ENCODE measurements at places on chromosomes 2 and 18.
A peak's percentile ranks its signal among the peaks of the same experiment; 100 is the strongest.

- DNase-seq = no peak
Observed at GRCh38 chr2:8659092-8659734, 22.6 kb upstream of the ID2 start.

GRCh38 chr2:131045286-131046027, 47.8 kb downstream of the FAM168B start:
- DNase-seq = no peak

DNA sequence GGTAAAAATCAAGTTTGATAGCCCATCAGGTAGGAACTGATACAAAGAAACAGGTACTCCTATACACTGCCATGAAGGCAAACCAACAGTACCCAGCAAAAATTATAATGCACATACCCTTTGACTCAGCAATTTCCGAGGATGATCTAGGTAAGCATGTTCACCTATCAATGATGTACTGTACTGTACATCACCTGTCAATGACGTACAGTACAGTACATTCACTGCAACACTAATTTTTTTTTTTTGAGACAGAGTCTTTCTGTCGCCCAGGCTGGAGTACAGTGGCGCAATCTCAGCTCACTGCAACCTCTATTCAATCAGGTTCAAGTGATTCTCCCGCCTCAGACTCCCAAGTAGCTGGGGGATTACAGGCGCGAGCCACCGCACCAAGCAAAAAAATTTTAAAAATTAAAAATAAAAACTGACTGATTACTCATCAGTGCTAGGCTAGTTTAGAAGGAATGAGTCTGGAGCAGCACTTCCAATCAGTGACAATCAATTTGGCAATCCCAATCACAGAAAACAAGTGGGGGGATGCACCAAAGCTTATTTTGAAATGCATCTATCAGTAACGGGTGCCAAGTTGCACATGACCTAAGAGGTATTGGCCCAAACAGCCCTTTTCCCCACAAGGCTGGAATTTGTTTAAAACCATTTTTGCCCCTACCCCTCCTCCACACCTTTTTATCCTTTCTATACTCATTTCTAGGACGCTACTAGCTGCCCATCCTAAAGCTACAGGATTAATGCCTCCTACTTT, 8.2 kb downstream of the SRSF7 start:
- no peak for DNase-seq

GRCh38 chr18:35426786-35427185, 49.6 kb upstream of the ZNF396 start:
- DNase-seq = no peak

- DNase-seq = no peak
Observed at GRCh38 chr2:207662203-207662602, 37.0 kb upstream of the METTL21A start.

DNA sequence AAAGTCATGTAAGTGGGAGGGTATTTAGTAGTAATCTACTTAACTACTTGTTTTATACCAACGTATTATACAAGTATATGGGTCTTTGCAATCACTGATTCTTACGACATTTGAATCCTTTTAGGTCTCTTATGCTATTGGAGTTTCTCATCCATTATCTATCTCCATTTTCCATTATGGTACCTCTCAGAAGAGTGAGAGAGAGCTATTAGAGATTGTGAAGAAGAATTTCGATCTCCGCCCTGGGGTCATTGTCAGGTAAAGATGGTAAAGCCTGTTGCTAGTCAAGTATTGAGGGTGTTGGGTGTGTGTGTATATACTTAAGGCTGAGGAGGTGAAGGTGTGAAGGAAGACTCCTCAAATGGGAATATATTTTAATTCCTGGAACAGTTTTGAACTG, 3.8 kb downstream of the MAT2A start:
- no peak for DNase-seq

DNA sequence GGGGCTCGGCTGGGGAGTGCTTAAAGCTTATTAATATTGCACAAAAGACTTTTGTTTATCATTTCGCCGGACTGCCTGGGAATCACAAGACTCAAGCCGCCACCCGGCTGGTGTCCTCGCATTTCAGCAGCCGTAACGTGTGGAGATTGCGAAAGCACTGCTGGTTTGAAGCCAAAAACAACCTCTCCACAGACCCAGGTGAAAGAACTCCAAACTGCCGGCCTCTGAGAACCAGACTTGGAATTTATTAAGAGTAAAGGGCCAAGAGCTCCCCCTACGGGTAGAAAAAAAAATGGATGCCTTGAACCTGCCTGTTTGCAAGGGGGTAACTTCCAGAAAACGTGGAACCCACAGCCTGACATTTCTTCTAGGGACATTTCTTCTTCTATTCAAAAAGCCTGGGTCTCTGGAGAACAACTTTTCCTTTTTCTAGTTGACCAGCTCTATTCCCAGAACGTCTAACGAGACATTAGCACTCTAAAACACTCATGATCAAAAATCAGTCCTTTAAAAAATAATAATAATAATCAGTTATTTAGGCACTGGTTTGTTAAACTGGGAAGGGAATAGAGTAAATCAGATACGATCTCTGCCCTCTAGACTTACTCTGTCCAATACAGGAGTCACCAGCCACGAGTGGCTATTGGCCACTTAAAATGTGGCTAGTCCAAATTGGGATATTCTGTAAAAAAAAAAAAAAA, 216.3 kb downstream of the C1D start:
- peak; percentile 90 for DNase-seq

DNA sequence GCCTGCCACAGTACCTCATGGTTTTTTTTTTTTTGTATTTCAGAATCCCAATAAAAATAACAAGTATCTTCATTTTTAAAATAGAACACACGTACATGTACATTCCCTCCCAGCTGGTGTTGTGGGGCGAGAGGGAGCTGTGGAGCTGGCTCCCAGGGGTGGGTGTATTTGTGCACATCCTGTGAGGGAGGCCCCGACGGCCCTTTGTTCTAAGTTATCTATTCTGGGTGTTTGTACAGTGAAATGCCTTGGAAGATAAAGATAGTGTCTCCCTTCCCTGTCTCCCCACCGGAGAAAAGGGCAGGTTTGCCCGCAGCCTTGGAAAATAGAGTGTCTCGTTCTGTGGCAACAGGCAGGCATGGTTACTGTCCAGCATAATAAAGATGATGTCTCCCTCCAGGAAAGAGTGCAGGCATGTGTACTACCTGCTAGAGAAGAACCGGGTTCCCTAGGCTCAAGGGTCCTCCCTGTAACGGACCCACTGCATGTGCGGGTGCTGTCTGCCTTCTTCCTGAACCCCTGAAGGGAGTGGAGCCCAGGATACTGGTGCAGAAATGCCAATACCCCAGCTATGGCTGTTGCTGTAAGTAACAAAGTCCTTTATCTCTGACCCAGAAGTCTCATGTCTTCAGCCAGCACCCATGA, 12.1 kb upstream of the ALLC start:
- no peak for DNase-seq

DNA sequence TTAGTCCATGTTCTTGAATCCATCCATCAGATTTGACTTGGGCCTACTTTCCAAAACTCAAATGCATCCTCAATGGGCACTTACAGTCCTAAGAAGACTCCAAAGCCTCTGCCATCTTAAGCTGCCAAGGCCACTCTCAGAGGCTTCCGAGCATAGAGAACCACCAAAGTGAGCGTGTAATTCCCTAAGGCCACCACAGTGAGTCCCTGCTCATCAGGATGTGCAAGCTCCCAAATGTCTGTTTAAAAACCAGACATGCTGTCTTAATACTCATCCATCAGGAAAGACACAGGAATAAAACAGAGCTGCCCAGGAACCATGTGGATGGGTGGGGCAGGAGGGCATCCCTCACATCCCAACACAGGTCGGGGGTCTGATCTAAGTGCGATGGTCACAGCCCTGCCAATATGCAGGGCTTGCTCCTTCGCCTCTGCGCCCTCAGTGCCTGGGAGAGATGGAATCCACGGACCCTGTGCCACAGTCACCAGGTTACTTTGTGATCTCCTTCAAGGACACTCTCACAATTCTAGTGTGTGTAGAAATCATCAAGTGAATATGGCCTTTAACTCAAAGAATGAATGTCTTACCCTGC, 80.4 kb downstream of the POLR1A start:
- no peak for DNase-seq

- no peak for DNase-seq
Observed at GRCh38 chr18:3712491-3712890, 262.5 kb downstream of the TGIF1 start.

GRCh38 chr2:226184940-226185615, 614.5 kb downstream of the IRS1 start:
- DNase-seq = peak; percentile 67

DNA sequence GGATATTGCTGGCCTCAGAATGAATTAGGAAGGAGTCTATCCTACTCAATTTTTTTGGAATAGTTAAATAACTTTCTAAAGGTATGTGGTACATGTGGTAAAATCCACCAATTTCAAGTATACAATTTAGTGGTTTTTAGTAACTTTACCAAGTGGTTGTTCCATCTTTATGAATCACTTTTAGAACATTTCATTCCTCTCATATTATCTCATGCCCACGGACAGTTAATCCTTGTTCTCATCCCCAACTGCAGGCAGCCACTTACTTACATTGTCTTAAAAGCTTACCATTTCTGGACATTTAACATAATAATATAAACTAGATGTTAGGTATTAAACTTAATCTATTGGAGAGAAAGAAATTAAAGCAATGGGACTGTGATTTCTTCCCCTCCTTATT, 146.3 kb upstream of the ZC3H15 start:
- no peak for DNase-seq

DNA sequence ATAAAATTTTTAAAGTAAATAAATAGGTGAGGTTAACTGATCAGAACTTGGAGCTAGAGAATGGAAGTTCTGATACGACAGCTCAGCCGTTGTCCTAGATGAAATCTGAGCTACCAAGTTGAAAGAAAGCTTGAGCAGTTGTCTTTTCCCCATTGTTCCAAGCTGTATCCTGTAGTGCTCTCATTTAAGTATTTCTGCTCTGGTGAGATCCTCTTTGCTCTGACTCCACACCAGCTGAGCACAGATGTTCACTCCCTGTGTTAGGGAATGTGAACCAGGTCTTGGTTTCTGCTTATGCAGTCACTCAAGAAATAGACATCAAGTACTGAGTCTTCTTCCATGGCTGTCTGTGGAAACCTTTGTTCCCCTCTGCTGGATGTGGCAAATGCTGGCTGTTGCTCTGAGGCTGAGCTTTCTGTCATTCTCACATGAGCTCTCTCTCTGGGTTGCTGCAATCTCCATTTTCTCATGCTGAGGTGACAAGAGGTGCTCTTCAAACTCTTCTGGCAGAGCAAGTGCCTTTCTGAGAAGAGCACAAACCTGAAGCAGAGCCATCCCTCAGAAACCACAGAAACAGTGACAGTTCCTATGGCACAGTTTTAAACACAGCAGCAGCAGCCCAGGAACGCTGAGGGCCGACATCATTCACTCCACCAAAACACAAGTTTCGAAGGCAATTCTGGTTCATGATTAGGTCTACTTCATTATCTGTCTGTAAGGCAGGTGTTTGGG, 194.1 kb downstream of the SP3 start:
- DNase-seq = no peak

DNA sequence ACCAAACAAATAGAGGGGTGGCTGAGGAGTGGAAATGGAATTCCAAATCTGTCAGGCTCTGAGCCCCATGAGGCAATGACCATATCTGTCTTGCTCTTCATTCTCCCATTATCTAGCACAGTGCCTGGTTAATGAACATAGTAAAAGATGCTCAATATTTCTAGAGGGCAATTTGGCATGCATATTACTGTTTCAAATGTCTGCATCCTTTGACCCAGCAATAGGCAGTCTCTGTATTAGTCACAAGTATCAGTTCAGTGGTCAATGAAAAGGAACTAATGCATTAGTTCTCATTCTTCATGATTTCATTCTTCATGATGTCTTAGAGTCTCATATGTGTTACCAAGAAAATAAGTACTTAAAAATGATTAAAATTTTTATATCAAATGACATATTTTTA, 28.4 kb upstream of the MALL start:
- no peak for DNase-seq

DNA sequence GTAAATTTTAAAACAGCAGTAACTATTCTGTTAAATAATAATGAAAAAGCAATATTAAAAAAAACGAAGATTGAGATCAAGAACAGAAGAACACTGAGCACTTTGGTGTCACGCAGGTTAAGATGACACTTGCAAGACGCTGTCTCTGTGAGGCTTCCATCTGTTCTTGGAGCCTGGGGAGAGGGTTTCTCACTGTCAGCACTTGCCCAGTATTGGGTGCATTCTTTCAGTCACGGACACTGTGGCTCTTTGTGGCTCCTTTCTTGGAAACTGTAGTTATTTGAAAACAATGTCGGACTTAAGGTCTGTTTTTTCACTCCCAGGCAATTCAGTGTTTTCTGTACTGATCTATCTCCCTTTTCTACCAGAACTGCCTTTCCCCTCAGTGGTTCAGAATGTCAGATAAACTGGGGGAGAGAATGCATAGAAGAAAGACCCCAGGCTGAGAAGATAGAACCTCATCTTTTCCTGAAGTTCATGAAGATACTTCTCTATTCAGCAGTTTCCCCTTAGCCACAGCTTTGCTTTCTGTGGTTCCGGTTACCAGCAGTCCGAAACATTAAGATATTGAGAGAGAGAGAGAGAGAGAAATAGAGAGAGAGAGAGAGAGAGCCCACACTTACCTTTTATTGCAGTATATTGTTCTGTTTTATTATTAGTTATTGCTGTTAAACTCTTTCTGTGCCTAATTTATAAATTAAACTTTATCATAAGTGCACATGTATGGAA, 283.3 kb downstream of the DCDC2C start:
- DNase-seq = no peak

GRCh38 chr2:145066856-145067548, 547.1 kb upstream of the ZEB2 start:
- peak; percentile 28 for DNase-seq

DNA sequence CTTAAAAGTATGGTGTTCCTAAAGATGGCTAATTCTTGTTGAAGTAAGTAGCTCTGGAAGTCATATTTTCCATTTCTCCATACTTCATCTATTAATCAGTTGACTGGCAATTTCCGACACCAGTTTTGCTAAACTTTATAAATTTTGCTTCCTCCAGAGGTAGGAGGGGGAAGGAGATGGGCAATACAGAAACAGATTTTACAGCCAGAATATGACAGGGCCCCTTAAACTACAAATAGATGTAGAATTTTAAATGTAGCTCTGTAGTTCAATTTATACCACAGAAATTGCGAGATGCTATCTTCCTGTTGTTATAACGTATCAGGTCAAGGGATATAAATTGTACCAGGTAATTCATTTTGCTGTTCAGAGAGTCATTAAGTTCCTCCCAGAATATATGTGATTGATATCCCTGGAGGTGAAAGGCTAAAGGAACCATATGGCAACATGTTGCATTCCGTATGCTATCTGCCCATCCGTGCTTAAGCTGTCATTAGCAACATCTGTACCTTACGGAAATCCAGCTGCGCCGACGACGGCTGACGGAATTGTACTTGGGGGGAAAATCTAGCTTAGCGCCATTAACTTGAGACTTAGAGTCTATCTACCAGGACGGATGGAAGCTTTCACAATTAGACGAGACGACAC, 8.4 kb upstream of the NR4A2 start:
- DNase-seq = peak; percentile 34

DNA sequence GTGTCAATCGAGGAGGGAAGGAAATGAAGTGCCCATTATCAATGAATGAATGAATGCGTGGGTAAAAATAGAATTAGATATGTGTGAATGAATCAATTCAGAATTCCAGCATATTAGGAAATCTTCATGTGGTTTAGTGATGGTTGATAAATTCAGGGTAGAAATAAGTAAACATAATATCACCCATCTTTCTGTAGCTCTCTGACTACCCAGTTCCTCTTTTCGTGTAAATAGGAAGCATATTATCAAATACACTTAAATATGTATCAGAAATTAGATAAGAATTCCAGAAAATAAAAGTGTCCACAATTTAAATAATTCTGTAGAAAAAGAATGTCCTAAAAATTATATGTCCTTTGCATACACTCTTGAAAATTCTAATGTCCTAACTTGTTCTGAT, 552.9 kb upstream of the LRATD1 start:
- DNase-seq = no peak

Data from fibroblast of gingiva (primary cell).